ENCODE measurements at places on chromosomes 1 and 21. TPM values are rescaled to one million over a fixed set of nuclear protein-coding genes. Genes with fewer than 3 reads are reported as not detected.

LCE3E gene
- total RNA-seq, result not detected

- no peak for DNase-seq
Observed at GRCh38 chr1:116260621-116261020, 112.4 kb upstream of the ATP1A1 start.

DNA sequence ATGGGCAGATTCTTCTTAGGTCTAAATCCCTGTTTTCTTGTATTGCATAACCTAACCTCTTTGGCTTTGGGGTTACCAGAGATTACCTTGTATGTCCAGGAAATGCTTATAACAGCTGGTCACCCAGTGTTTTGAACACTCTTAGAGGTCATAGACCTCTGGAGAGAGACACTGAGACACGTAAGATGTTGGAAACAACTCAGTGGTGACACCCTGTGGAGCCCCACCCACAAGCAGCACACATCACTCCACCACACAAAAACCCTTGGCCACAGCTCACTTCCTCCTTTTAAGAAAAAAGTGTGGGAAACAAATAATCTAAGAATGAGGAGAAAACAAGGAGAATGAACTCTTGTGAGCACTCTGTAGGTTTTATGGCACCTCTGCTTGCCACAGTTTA, 26.3 kb upstream of the CYP4B1 start:
- no peak for DNase-seq

GRCh38 chr1:211135342-211135950, 1.5 kb upstream of the KCNH1 start:
- peak; percentile 76 for DNase-seq

DNA sequence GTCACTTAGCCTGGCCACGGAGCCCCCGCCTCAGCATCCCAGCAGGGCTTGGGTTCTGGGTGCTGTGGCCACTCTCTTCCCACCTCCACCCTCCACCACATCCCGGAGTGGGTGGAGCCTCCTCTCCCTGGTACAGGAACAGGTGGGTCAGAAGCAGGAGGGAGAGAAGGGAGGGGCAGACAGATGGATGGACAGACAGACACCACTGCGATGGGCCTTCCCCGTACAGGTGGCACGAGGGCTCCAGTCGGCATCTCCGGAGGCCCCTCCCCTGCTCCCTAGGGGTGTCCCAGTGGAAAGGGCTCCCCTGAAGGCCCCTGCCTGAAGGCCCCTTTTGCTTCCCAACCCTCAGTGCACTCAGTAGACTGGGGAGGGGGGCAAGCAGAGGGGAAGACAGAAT, 96.9 kb upstream of the TARDBP start:
- DNase-seq, result no peak

DNA sequence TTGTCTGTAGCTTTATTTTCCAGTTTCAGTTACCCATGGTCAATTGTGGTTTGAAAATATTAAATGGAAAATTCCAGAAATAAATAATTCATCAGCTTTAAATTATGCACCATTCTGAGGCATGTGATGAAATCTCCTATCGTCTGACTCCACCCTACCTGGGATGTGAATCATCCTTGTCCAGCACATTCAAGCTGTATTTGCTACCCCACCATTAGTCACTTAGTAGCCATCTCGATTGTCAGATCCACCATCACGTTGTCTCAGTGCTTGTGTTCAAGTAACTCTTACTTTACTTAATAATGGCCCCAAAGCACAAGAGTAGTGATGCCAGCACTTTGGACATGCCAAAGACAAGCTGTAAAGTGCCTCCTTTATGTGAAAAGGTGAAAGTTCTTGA, 4.0 kb downstream of the STPG1 start:
- peak; percentile 87 for DNase-seq

Data from HFFc6 (cell line).